ENCODE measurements at places on chromosomes 11 and 22. TPM values are rescaled to one million over a fixed set of nuclear protein-coding genes. Genes with fewer than 3 reads are reported as not detected.

MEI1 gene
- 0.64 TPM for total RNA-seq

CD3E gene
- 0.79 TPM for total RNA-seq

KRTAP5-2 gene
- not detected for total RNA-seq

MPPED2 gene
- not detected for total RNA-seq

MCAT gene
- 34.8 TPM for total RNA-seq

MYH9 gene
- 258 TPM for total RNA-seq

NCF4 gene
- total RNA-seq: 0.37 TPM

IGLL5 gene
- total RNA-seq: not detected

FOXRED2 gene
- total RNA-seq: 19.9 TPM

BTBD18 gene
- not detected for total RNA-seq

PGGHG gene
- 57.5 TPM for total RNA-seq

TTC9C gene
- 33.3 TPM for total RNA-seq

FDXACB1 gene
- 3.8 TPM for total RNA-seq

LARGE2 gene
- total RNA-seq: 67.6 TPM

P2RX3 gene
- total RNA-seq: not detected

TMEM151A gene
- 5.9 TPM for total RNA-seq

PACSIN2 gene
- total RNA-seq: 48.2 TPM
